ENCODE measurements at places on chromosomes 2 and 18.

- no peak for DNase-seq
Observed at GRCh38 chr2:38079116-38080052, 3.4 kb upstream of the CYP1B1 start.

GRCh38 chr2:177579486-177580036, 187.0 kb downstream of the AGPS start:
- no peak for DNase-seq

GRCh38 chr2:202765436-202765835, 106.1 kb downstream of the ICA1L start:
- no peak for DNase-seq

DNA sequence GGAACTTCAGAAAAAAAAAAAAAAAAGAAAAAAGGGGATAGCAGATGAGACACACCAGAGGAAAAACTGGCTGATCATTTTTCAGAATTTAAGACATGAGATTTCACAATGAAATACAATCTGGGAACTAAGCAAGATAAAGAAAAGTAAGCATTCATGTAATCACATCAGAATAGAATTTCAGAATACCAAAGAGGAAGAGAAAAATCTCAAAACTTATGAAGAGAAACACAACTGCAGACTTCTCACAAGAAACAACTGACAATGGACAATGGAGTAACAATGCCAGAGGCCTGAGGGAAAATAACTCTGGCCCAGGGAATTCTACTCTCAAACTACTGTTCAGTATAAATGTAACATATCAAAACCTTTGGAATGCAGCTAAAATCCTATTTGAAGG, 13.2 kb upstream of the RRM2 start:
- DNase-seq = no peak

DNA sequence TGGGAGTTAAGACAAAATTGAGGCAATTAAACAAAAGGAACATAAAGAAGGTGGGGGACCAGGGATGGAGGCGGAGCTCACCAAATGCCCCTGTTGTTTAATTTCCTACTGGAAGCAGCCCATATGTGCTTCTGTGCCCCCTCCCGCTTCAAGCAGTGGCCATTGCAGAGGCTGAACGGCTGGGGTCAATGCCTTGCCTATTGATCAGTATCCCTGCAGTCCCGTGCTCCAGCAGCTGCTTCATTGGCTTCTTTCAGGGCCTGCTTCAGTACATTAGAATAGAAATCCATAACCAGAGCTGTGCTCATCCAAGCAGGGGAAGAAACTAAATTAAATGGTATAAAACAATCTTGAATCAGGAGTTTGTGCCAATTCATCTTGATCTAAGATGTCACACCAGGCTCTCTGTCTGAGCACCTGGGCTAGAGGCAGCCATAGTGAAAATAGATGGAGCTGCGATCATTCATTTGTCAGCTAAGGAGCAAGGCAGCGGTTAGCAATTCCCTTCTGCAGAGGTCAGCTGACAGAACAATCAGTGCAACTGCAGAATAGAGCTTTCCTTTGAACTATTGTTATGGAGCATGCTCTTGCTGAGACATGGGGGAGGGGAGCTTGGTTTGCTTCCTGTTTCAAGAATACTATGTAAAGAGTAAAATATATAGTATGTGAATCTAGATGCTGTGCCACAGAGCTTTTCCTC, 222.4 kb downstream of the WDR7 start:
- no peak for DNase-seq

- no peak for DNase-seq
Observed at GRCh38 chr2:220491670-220492069, 864.2 kb downstream of the SLC4A3 start.

DNA sequence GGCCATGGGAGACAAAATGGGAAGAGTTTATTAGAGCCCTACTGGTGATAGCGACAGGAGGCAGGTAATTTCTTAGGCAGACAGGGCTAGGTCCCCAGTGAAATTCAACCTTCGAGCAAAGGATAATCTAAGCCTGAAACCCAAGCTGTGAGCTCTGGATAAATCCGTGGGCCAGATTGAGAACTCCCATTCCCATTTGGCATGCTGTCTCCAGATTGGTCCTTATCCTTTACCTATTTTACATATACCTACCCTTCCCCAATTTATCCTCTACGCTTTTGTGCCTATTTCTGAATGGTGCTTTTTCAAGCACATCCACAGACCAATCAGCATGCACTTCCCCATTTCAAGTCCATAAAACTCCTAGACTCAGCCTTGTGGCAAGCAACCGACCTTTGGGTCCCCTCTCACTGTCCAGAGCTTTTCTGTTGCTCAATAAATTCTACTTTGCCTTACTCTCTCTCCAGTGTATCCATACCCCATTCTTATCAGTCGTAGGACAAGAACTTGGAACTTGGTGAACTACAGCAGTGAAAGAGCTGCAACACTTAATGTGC, 268.0 kb downstream of the MYCN start:
- DNase-seq = no peak

GRCh38 chr18:76443519-76444445, 51.3 kb downstream of the ZNF516 start:
- no peak for DNase-seq

GRCh38 chr2:24354957-24355356, 5.4 kb downstream of the ITSN2 start:
- DNase-seq = no peak

DNA sequence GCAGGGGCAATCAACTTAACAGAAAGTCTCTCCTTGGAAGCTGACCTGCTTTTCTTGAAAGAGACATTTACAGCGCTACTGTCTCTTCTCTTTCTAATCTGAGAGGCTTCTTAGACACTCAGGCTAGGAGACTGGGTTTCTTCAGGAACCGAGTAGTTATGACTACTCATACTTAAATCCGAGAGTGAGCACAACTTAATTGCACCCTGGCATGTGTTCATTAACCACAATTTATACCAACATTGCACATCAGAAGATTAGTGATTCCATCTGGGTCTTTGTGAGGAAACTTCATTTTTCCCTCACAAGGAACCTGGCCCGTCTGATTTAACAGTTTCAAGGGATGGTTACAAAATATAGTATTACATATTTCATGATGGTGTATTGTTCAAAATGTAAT, 176.9 kb downstream of the UBE2E3 start:
- no peak for DNase-seq

- no peak for DNase-seq
Observed at GRCh38 chr2:23545811-23546210, 160.8 kb downstream of the KLHL29 start.

- DNase-seq = no peak
Observed at GRCh38 chr2:118774458-118775133, 72.9 kb downstream of the EN1 start.

- no peak for DNase-seq
Observed at GRCh38 chr18:65822826-65823225, 72.0 kb downstream of the CDH7 start.

DNA sequence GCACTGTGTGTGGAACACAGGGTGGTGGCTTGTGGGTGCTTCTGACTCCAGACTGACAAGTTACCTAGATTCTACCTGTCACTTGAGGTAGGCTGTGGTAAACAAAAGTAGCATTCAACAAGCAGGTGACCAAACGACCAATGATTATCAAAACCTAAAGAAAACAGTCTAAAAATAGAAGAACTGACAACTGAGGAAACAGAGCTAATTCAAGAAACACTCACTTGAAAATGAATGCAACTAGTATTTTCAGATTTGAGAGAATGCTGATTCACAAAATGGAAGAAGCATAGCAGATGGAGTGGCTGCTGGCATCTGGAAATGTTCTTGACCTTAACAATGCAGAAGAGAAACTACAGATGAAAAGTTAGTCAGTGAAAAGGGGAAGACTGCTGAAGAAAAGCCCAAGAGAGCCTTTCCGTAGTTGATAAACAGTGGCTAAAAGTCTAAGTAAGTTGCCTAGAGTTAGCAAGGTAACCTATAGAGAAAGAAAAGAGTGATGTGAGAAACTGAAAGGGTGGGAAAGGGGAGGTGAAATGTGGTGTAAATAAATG, 170.4 kb downstream of the NCK2 start:
- no peak for DNase-seq

- DNase-seq = no peak
Observed at GRCh38 chr18:49733896-49734585, 79.3 kb downstream of the ACAA2 start.

- DNase-seq = no peak
Observed at GRCh38 chr18:72223733-72224132, 320.4 kb downstream of the CBLN2 start.

DNA sequence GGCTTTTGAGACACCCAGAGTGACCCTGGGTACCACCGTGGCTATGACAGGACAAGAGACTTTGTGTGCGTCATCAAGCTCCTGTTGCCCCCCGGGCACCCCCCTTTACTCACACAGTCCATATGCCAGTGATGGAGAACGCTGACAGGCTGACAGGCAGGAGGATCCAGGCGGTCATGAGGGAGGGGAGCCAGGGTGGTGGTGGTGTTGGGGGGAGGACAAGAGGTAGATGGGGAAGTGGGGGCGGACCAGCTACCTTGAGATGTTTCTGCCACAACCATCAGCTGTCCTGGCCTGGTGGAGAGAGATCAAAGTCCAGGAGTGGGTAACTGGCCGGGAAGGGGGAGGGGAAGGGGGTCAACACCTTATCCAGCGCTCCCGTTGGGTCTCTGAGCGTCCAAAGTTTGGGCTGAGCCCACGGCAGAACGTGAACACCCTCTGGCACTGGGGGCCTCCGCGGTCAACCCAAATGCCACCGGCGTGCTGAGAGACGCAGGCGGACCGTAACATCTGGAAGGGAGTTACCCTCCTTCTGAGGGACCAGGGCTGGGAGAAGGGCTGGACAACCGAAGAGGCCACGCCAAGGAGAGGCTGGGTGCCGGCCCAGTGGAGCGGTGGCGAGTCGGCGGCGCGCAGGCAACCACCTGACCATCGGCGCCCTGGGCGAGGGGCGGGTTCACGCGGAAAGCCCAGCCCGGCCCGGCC, 575 bp downstream of the TMEM150A start:
- no peak for DNase-seq

DNA sequence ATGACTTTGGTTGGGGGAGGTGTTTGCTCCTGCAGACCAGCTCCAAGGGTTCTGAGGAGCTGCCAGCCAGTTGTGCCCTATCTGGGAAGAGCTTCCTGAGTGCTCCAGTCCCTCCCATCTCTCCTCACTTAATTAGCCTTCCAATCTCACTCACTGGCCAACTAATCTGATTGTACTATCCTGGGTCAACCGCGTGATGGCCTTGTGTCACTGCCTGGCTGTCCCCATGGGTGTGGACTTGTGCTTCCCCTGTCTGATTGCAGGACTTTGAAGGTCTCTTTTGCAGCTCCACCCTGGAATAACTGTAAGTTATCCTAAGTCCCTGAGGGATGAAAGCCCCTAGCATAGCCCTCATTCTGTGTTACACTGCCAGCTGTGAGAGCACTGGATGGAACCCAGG, 65.0 kb downstream of the SLC4A5 start:
- no peak for DNase-seq

- no peak for DNase-seq
Observed at GRCh38 chr18:60047556-60047955, 147.8 kb downstream of the PMAIP1 start.

- no peak for DNase-seq
Observed at GRCh38 chr2:53949457-53949856, 21.3 kb downstream of the PSME4 start.

GRCh38 chr18:579238-579637, 942 bp upstream of the CETN1 start:
- DNase-seq = no peak

DNA sequence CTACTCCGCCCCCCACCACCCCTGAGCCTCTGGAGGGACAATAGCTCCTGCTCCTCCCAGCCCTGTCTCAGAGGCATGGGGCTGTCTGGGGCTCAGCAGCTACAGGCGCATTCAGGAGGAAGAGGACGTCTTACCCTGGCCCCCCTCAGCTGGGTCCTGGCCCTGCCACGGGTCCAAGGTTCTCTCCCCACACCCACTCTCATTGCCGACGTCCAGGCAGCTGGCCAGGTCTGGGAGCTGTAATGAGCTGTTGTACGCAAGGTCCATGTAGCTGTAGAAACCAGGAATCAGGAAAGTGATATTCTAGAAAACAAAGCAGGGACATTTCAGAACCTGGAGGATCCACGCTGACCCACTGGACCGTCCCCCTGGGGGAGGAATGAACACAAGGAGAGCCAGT, 13.5 kb downstream of the PASK start:
- no peak for DNase-seq

DNA sequence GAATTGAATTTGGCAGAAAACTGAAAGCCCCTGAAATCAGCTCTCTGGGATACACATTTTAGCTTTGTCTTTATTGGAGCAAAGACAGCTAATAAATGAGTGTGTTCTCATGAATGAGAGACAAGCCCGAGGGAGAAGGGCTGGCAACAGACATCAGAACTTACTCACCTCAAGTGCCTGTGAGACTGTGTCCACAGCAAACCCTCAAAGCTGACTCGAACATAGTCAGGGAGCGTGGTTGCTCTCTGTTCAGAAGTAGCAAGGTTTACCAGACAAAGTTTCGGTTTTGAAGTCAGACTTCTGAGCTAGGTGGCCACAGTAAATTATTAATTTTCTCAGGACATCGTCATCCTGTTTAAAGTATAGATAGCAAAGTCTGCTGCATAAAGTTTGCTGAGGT, 207.9 kb downstream of the CMPK2 start:
- DNase-seq = no peak

DNA sequence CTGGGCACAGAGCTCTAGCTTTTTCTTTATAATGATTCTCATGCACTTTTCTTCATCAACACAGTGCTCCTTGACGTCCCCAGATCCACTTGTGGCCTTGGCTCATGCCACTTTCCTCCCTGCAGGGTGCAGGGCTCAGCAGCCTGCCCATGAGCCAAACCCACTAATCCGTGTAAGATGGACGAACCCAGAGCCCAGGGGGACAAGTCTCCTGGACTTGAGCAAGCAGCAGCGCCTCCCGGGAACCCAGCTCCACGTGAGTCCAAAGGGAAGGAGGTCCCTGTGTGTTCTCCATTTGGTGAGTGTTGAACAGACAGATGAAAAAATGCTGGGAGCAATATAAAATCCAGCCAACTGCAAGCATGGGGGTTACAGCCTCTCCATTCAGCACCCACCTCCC, 470.6 kb upstream of the HS6ST1 start:
- no peak for DNase-seq

DNA sequence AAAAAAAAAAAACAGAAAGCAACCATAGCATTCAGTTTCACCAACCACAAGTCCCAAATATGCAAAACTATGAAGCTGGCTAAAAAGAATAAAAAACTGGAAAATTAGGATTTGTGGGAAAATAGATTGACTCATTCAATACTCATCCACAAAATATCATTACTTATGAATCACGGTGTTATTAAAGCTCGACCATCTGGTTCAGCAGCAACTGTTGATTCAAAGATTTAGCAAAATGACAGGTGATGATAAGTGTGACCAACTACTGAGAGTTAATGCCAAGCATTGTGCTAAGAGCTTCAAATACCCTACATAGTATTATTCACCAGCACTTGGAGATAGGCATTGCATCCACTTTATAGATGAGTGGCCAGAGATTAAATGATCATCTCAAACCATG, 26.2 kb upstream of the XDH start:
- no peak for DNase-seq

DNA sequence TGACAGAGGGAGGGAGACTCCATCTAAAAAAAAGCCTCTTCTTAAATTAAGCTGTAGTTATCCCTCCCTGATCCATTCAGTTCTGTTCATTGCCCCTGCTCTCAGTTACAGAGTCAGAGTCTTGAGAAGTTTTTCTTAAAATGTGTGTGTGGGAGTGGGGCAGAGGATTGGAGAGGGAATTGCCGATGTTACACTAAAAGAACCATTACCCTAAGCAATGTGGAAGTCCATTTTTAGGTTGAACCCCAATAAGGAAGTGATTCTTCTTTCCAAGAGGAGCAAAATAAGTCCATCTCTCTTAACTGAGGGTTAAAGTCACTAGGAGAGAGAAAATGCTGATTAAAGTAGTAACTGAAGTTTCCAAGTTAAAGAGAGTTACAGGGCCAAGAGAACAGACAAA, 21.2 kb upstream of the THOC1 start:
- no peak for DNase-seq
